ENCODE measurements at places on chromosomes 1 and 21.

DNA sequence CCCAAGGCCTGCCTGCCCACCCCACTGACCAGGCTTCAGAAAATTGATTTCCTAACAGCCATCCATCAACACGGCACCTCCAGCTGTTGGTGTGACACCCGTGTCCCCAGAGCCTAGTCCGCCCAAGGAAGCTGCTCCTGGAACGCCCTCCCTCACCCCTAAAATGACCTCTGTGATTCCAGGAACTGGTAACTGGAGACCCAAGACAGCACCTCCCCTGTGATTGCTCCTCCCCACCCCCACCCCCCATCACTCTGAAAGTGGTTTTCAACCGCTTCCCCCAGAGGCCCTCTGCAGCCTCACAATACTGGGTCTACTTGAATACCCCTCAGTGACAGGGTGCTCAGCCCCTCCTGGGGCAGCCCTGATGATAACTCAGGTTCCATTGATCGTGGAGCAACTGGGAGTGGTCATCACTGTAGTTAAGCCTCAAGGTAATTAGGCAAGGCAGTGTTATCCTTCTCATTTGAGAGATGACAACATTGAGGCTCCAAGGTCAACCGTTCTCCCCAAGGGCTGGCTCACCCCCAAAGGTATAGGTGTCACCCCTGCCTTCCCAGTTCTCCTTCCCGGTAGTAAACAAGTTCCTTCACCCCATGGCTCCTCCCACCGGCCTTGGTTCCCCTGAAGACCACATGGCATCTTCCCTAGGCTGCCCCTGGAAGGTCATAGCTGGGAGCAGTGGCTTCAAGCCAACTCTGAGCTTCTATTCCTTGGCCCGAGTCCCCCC, 52.0 kb downstream of the TAS1R2 start:
- DNase-seq, result no peak

- DNase-seq, result peak; percentile 48
Observed at GRCh38 chr1:101264697-101265096, 27.9 kb downstream of the S1PR1 start.

DNA sequence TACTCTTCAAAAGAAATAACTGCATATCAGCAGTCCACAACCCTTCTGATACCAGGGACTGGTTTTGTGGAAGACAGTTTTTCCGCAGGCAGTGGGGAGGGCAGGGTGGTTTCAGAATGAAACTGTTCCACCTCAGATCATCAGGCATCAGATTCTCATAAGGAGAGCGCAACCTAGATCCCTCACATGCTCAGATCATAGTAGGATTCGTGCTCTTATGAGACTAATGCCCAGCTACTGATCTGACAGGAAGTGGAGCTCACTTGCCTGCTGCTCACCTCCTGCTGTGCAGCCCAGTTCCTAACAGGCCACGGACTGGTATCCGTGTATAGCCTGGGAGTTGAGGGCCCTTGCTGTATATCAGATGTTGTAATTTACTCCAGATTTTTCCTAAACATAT, 11.5 kb downstream of the RO60 start:
- peak; percentile 13 for DNase-seq

- DNase-seq, result peak; percentile 51
Observed at GRCh38 chr1:45299981-45300668, 26.6 kb upstream of the HPDL start.

GRCh38 chr1:33256221-33256470, 146 bp upstream of the ZNF362 start:
- DNase-seq, result no peak

GRCh38 chr1:26546819-26547218, 17.3 kb downstream of the RPS6KA1 start:
- DNase-seq, result no peak

DNA sequence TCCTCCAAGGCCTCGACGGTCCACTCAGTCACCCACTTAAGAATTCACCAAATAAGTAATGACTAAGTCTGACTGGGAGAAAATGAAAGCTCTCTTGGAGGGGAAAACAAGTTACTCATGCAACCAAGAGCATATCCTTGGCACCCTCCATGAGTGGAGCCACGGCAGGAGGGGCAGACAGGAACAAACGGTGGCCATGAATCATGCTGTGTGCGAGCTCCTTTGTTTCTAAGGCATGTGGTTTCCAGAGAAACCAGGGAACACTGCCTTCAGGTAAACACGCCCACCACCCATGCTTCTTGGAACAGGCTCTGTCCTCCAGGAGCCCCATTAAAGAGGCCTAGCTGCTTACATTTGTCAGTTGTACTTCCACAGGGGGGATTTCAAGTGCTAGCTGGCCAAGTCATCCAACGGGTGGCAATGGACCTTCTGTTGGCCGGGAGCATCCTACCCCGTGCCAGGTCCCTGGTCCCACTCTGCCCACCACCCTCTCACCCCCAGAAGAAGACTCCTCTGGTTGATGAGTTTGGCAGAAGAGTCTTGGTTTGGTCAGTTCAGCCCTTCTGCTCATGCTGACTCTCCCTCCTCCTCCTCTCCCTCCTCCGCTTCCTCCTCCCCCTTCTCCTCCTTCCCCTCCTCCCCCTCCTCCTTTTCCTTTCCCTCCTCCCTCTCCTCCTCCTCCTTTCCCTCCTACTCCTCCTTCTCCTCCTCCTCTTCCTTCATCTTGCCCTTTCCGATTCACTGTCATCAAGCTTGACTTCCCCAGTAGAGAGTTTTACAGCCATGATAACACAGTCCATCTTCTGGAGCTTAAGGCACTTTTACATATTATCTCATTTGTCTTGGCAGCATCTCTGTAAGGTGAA, 107.6 kb downstream of the CCDC185 start:
- no peak for DNase-seq

DNA sequence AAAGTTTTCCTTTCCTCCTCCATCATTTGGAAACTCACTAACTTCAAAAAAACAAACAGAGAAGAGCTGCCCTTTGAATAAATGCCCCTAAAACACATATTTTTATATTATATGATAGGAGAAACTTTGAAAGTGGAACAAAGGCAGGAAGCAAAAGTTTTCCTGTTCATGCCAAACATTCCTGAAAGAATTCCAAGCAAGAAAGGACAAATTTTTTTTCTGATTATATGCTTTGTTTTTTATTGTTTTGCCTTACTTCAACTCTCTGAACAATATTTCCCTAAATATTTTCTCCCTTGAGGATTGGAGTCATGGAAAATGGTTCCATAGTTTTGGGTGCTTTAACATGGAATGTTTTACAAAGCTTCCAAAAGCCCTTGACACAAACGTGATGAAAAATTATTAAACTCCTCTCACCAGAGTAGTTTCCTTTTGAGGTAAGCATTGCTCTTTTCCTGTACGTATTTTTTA, 638.5 kb upstream of the CAMK1G start:
- DNase-seq, result no peak

DNA sequence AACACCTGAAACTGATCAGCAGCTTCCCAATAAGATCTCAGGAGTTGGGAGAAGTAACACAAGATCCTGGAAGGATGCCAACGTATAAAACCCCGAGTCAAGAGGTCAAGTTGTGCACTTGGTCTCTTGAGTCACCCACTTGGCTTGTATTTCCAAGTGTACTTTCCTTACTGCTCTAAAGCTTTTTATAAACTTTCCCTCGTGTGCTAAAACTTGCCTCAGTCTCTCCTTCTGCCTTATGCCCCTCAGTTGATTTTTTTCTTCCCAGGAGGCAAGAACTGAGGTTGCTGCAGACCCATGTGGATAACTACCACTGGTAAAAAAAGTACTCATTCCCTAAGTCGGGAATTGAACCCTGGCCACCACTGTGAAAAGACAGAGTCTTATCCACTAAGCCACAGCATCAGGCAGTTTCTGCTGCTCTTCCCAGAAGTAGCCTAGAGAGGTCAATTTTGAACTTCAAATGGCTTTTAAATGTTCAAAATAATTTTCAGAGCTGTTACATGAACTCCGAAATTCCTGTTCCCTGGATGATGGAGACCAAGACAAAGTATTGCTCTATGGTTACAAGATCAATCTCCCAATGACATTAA, 28.9 kb downstream of the ITLN2 start:
- no peak for DNase-seq

DNA sequence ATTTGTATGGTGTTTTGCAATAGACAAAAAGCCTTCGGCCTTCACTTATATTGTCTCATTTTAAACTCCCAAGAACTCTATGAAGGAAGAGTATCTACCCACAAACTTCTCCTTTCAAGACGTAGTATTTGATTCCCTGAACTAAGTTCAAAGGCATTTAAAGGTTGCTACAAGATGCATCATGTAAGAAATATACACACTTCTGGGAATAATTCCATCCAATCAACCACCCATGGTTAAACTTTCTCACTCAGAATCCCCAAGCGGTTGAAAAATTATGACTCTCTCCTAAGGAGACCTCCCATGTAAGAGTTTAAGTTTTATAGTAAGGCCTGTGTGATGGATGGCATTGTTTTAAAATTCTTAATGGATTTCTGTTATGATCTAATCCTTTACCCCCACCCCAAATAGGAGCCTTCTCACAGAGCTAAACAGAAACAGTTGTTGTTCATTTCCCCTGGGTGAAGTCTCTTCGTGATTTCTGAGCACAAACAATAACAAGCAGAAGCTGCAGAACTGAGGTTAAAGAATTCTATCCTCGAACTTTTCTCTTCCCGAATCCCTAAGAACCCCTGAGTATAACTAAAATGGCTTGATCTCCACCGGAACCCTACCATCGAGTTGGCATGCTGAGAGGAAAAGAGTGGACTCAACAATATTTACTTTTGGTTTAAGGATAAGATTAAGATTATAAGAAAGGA, 185.0 kb downstream of the TGFBR3 start:
- no peak for DNase-seq

DNA sequence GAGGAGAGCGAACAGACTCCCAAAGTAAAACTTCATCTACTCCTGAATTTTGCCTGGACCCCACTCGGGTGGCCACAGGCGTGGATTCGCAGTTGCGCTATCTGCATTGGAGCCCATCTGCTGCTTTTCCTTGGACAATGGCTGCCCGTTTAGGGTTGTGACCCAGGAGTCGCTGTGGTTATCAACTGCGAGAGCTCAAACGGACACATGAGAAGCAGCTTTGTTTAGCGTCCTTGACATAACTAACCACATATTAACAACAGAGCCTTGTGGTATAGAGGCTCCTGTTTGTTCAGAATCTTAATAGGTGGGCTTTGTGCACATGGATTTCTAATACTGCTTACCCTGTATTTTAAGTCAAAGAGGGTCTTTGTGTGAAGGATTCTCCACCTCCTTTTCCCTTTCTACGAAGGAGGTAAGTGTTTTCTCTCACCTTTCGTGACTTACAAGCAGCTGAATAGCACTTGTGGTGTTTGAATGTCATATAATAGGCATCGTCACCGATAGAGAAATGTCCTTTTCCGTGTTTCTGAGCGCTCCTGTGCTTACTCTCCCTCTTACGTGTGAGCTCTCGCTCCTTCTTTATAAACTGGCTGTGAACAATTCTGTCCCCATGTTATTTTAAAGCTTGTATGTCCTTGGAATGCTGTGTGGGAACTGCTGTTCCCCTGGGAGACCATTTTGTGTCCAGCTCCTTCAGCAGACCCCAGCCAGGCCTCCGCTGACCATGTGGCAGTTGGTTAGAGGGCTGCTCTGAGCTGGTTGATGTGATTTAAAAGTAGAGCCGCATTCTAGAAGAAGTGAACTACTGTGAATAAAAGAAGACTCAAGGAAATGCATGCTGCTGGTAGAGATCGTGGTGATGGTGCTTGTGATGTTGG, 441.4 kb downstream of the RPS6KC1 start:
- no peak for DNase-seq

- no peak for DNase-seq
Observed at GRCh38 chr21:28423521-28424190, 569.0 kb downstream of the LTN1 start.

DNA sequence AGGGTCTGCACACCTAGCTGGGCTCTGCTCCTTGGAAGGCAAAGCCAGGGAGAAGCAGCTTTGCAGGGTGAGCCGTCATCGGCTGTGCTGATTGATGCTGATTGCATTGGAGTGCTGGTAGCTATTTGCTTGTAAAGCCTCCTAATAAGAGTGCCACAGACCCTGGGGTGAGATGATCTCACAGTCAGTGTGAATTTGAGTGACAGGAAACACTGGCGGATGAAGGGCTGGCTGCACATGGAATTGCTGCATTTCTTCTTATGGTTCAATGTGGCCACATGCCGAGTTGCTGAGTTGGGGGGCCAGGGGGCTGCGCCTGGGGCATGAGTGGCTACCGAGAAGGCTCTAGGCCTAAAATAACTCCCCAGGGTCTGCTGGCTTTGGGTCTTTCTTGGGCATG, 138.2 kb upstream of the CACNA1E start:
- no peak for DNase-seq

DNA sequence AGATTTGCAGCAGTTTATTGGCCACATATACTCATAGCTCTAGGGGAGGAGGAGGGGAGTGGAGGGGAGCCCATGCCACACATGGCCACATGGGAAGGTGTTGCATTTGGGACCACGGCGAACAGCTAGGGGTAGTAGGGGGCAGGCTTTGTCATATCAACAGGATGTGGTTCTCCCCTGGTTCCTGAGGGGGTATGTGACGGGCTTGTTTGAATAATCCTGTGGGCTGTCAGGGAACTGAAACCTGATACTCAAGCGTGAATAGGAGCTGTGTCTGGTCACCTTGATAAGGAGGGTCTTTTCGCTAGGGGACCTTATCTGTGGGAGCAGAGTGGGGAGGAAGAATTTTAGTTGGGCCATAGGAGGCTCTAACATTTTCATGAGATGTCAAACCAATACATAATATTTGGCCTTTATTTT, 264.7 kb downstream of the CTH start:
- no peak for DNase-seq

GRCh38 chr1:44803312-44804095, 3.3 kb downstream of the PLK3 start:
- no peak for DNase-seq

DNA sequence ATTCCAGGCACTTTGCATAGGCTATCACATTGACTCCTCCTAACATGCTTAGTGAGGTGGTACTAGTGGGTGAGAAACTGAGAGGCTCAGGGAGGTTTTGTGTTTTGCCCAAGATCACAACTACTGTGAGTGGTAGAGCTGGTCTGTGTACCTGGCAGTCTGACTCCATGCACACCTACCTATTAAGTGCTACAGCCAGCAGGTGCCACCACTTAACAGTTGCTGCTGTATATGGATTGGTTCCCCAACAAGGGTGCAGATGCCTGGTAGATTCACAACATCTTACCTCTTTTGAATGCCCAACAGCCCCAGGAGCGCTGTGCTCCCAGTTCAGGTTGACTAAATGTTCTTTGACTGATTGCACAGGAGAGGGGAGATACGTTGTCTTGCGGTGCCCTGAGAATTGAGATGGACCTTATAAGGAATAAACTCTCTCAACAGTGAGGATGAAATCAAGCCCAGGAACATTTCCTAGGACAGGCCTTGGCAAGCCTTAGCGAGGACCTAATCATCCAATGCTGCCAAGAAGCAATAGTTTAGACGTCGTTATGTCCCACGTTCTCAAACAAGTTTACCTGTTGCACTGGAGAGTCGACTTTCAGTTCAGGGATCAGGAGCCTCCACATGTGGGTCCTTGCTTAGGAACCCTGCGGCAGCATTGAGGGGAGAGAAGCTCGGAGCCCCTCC, 78.9 kb upstream of the F3 start:
- DNase-seq, result no peak

- no peak for DNase-seq
Observed at GRCh38 chr1:111541721-111542120, 38.3 kb upstream of the ADORA3 start.

GRCh38 chr1:54816951-54817350, 15.8 kb upstream of the TTC22 start:
- no peak for DNase-seq
